ENCODE measurements at places on chromosomes 13 and 19.

DNA sequence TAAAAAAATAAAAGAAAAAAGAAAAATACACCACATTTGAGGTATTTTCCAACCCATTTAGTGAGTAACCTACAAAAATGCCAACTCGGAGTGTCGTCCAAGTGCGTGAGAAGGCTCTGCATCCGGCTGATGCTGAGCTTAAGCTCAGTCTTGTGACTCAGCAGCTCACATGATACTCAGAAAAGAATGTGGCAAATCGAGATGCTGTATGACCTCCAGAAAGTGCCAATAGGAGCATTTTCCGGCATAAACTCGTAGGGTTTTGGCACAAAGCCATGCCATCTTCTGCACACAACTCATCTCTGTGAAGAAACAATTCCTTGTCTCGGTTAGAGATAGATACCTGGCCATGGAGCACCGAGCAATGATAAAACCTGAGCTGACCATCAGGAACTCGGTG lies 58.5 kb downstream of the TRPM4 start:
- DNase-seq, result peak; percentile 20

GRCh38 chr13:27839809-27840467 lies 47.7 kb downstream of the GSX1 start:
- peak; percentile 5 for DNase-seq

DNA sequence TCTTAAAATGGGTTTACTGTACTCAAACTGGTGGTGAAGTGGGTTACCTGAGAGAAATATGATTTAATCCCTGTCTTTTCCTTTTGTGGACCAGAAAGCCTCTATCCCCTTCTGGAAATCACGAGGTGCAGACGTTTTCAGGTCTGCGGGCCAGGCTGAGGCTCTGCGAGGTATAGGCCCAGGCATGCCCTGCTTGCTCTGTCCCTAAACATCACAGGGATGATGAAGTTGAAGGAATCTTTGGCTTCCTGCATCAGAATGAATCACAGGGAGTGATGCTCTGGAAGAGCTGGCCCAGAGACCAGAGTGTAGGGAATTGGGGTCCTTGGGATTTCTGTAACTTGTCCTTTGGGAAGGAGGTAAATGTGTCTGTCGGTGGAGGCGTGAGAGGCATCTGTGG lies 18.4 kb upstream of the CHST8 start:
- no peak for DNase-seq

- DNase-seq, result peak; percentile 45
These were observed 19.1 kb upstream of the WDR18 start for GRCh38 chr19:964761-965694.

- DNase-seq, result peak; percentile 96
These were observed 11.0 kb upstream of the ACOD1 start for GRCh38 chr13:76937281-76937820.

- DNase-seq, result no peak
These were observed 299.5 kb downstream of the ZNF536 start for GRCh38 chr19:30671622-30672051.

DNA sequence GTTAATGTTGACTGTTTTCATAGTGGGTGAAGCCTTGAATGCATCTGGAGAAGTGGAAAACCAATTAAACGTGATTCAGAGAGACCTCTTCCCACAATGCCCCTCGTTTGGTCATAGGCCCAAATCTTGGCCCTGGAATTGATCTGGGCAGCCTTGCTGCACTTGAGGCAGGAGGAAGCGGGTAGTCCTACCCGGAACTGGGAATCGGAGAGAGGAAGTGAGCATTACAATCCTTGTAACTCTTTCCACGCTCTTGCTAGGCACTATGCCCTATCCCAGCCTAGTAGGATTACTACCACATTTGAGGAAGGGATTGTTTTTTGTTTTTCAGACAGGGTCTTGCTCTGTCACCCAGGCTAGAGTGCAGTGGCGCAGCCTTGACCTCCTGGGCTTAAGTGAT lies 3.6 kb downstream of the KCNK6 start:
- DNase-seq, result no peak

GRCh38 chr13:30735025-30735871 lies at the start of gene ALOX5AP:
Gene ALOX5AP (plus strand): TSS chr13:30735543. CDS start chr13:30735606, 63 bp downstream.
- DNase-seq, result peak; percentile 34

- no peak for DNase-seq
These were observed 257.6 kb downstream of the TEX29 start for GRCh38 chr13:111577956-111578605.

GRCh38 chr13:45481688-45482087 lies 16.9 kb downstream of the COG3 start:
- no peak for DNase-seq

DNA sequence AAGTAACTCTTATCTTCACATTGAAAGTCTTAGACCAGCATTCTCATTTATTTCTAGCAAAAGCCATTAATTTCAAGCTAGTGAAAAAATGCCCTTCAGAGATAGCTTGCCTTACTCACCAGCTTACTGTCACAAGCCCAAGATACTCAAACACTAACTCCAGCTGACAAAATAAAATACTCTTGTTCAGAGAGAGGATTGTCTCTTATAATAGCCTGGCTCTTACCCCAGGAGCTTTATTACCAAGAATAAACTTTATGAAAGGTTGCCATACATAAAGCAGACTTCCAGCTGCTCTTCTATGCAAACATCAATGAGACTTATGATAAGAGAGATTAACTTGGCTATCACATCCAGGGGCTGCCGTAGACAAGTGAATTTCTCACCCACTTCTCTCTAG lies 53.6 kb downstream of the XPO4 start:
- no peak for DNase-seq

DNA sequence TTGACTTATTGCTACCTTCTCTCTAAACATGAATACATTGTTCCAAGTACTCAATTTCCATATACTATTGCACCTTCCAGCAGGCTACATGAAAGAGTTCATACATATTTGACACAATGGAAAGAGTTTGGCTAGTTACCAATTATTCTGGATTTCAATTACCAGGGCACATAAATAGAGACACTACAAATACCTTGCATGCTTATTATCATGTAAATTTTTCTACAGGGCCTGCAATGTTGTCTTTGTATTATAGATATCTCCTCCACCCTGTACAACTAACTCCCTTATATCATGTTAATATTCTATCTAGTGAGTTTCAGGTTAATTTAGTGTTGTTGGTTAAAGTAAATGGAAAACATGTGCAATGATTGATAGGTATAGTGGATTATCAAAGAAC lies 540.7 kb upstream of the SLITRK5 start:
- peak; percentile 22 for DNase-seq

DNA sequence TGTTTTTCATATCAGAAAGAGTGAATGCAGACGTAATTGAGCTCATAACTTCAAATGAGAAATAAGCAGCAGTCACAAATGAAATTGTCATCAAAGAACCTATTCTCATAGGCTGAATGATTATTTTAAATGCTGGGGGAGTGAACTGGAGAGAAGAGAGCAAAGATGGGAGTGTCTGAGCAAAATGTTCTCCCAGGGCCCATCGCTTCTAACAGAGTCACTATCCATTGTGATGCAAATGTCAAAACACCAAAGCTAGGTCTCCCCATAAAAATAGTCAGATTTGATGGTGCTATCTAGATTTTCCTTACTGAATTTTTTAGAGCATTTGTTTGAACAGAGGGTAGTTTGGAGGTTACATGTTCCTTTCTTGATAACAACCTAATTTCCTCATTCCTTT lies 278.7 kb downstream of the PCDH9 start:
- DNase-seq, result no peak

GRCh38 chr13:44104969-44105368 lies 225.3 kb downstream of the LACC1 start:
- no peak for DNase-seq

- peak; percentile 3 for DNase-seq
These were observed 1437.6 kb downstream of the UQCRFS1 start for GRCh38 chr19:27775395-27775794.

DNA sequence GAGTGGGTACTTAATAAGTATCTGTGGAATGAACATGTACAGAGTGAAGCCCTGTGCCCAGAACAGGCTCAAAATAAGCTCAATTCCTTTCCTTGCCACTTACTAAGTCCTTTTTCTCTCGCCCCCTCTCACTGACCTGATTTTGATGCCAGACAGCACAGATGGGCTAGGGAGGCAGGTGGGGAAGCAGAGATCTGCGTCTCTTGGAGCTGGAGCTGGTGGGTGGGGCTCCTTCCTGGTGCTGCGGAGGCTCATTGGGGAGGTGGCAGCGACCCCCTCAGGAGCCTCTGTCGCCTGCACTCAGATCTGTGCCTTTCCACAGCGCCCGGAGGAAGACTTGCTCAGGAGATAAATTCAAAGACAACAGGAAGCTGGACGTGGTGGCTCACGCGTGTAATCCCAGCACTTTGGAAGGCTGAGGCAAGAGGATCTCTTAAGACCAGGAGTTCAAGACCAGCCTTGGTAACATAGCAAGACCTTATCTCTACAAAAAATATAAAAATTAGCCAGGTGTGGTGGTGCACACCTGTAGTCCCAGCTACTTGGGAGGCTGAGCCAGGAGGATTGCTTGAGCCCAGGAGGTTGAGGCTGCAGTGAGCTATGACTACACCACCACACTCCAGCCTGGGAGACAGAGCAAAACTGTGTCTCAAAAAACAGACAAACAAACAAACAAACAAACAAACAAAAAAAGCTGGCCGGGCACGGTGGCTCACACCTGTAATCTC lies 14.6 kb downstream of the AKT2 start:
- DNase-seq, result no peak

GRCh38 chr13:65697843-65698242 lies 1532.3 kb downstream of the PCDH9 start:
- no peak for DNase-seq

GRCh38 chr13:46893798-46894560 lies 2.9 kb downstream of the HTR2A start:
- peak; percentile 66 for DNase-seq

GRCh38 chr13:77751513-77752456 lies 54.3 kb downstream of the SLAIN1 start:
- peak; percentile 71 for DNase-seq

GRCh38 chr13:29689548-29689947 lies 94.1 kb upstream of the SLC7A1 start:
- no peak for DNase-seq

DNA sequence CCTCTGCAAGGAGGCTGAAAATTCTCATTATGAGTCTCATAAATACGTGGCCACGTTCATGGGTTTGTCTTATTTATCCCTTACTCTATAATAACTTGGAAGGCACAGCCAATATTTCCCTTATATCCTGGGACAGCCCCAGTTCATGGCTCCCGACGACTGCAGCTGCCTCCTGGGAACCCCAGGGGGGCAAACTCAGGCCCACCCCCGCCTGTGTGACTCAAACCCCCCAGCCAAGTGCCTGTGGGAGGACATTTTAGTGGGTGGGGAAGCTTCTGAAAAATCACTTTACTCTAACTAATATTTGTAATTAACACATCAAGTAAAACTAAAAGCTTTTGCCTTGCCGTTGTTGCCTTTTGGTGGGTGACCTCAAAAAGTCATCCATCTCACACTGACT lies 14.3 kb downstream of the RASA3 start:
- DNase-seq, result no peak

GRCh38 chr19:45769821-45770191 lies 754 bp upstream of the SIX5 start:
- peak; percentile 69 for DNase-seq

DNA sequence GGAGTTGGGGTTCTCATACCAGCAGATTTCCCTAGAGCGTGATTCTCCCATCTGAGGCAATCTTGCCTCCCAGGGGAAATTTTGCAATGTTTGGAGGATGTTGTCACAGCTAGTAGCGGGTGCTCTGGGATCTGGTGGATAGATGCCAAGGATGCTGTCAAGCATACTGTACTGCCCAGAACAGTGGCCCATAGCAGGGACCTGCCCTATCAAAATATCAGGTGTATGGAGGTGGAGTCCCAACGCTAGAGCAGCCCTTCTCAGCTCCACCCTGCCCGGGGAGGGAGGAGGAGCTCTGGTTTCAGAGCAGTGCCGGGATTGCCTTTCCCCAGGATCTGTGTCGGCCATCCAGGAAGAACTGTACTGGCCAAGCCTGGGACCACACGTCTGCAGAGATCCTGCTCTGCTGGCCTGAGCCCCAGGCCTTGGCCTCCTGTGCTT lies 10.9 kb upstream of the QTRT1 start:
- DNase-seq, result peak; percentile 90

DNA sequence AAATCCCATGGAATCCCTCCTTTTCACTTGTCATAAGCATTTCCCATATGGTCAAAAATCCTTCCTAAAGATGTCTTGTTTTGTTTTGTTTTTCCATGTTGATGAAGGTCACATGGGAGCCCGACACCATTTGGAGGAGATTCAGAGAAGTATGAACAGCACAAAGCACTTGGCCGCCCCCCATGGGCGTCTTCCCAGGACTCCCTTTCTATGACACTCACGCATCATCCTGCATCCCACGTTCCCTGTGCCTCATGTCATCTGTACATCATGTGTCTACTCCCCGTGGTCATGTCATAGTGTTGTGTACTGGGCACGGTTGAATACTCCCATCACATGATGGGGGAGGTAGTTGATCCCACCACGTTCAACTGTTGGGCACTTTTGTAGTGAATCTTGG lies 2.0 kb downstream of the ZSCAN1 start:
- DNase-seq, result no peak

GRCh38 chr13:27309967-27310598 lies 39.5 kb downstream of the RASL11A start:
- DNase-seq, result peak; percentile 22

GRCh38 chr19:9913237-9914000 lies 22.9 kb downstream of the OLFM2 start:
- no peak for DNase-seq

DNA sequence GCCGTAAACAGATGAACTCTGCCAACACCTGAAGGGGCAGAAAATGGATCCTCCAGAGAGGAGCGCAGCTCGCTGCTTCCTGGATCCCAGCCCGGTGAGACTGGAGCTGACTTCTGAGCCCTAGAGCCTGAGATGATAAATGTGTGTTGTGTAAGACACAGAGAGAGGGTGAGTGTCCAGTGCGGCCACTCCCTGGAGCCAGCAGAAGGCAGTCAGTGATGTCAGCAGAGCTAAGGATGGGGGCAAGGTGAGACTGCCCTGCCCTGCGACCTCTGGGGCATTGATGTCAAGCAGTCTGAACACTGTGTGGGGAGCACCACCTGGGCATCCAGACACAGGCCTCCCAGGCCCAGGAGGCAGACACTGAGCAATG lies 9.7 kb upstream of the SLC35E1 start:
- DNase-seq, result no peak

DNA sequence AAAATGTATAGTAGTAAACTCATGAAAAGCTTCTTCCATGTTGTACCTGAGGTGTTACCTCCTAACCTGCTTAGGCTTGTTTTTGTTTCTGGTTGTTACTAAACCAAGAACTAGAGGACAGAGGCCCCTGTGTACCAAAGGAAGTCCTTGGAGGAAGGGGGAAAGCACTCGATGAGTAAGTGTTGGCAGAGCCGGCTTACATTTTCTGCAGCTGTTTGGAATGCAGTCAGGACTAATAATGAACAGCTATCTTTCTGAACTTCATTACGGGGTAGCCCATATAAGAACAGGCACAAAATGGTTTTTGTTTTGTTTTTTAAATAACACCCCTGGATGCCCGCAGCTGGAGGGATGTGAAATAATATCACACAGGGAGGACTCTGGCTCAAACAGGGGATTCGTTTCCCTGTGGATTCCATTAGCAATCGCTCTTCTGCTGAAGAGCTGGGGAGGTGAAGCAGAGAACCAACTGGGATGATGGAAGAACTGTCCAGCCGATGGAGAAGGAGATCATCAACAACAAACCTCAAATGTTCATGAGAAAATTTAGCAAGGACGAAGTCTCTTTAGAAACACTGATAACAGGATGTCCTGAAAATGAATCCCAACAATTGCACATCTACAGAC lies 214.2 kb upstream of the MAB21L1 start:
- peak; percentile 52 for DNase-seq

Data from choroid plexus epithelial cell (primary cell).